ENCODE measurements at places on chromosomes 4 and X.

DNA sequence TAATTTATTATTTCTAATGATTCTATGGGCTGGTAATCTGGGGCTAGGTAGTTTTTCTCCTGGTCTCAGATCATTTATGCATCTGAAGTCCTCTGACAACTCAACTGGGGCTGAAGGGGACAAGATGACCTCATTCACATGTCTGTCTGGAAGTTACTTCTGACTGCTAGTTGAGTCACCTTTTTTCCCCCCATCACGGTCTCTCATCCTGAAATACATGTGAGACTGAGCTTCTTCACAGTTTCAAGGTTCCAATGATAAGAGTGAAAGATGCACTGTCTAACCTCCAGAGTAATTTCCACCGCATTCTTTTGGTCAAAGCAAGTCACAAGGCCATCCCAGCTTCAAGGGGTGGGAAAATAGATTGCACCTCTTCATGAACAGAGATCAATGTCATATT is 356.7 kb upstream of the RPS6KA3 start:
- no peak for DNase-seq

- no peak for DNase-seq
Measured at GRCh38 chr4:80454556-80454955, 119.0 kb downstream of the CFAP299 start.

DNA sequence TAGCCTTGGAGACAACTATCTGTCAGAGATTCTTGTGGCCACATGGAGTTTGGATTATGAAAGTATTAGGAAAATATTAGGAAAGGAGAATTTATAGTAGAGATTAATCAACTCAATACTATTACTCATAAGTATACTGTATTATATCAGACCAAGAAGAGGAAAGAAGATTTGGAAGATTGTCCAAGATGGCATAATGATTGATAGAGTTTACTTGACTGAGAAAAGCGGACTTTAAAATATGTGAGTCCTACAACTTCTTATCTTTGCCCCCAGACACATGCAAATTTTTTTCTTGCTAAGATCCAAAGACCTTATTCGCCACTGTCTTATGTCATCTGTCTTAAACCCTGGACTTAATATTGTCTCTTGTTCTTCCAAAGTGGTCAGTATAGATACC is 54.8 kb upstream of the SHISA3 start:
- DNase-seq, result no peak

GRCh38 chrX:83469551-83469950 is 38.5 kb upstream of the POU3F4 start:
- no peak for DNase-seq

DNA sequence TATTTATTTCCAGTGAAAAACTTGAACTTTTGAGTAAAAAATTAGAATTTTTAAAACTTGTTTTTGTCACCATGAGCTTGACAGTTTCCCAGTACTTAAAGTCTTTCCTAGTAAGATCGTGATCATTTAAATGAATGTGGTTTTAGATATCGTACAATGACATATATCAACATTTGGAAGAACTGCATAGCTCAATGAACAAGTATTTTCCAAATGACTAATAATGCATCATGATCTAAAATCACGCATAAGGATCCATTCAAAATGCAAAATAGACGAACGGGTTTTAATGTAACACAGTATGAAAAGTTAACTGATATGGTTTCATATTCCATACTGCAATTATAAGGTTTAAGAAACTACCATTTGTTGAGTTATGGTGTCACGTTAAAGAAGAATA is 4.1 kb upstream of the NDNF start:
- DNase-seq, result no peak

- DNase-seq, result no peak
Measured at GRCh38 chr4:101076032-101076431, 271.3 kb downstream of the PPP3CA start.

- DNase-seq, result no peak
Measured at GRCh38 chr4:77712675-77713074, 106.5 kb downstream of the CNOT6L start.

GRCh38 chr4:140720387-140721304 is 35.5 kb downstream of the TBC1D9 start:
- no peak for DNase-seq

DNA sequence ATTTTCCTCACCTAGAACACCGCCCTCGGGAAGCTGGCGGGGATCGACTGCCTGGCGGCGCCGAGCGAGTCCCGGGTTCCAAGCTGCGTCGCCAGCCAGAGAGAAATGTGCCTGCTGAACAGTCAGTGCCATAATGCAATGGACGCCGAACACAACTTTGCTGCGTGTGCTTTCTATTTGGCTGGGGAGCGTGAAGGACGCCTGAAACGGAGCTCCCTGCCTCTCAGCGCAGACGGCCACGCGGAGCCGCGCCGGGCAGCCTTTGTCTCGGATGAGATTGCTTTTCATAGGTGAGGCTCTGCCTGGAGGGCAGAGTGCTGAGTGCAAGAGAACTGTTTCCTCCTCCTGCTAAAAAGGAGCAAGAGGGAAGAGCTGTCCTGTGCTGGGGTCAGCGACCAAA is 107.7 kb upstream of the BCOR start:
- no peak for DNase-seq

DNA sequence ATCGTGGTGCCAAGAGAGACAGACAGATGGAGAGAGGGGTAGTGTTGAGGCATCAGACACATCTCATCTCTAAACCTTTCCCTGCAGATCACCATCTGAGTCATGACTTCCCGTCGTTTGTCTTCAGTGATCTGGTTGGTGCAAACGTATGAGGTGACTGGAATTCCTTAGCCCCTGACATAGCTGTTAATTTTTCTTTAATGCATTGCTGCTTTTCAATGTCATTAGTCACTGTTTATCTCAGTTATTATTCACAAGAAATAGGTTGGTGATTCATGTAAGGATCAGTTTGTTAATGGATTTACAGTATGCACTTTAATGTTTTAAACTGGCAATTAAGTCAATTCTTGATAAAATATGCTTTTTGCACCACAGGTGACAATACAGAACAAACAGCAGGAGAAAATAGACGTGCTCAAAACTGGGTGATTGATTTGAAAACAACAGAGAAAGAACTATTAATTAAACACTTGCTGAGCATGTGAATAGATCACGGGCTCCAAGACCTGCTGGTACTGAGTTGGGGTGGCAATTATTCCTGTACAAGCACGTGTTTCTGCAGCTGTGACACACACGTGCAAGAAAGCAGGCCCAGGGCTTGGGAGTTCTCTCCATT is 1.3 kb upstream of the TMEM154 start:
- DNase-seq, result no peak

DNA sequence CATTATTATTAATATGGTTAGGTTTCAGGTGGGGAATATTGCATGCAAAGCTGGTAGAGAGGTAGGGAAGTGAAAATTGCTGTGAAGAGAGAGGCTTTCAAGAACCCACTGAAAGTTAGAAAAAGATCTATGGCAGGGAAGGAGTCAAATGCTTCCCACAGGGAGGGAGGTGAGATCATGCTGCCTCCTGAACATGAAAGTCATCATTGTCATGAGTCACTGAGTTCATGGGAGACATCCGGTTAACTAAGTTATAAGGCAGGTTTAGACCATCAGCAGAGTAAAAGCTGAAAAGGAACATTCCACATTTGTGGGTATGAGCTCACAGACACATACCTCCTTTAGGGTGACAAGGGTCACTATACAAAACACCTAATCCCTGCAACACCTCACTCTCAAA is 16.2 kb downstream of the GATB start:
- no peak for DNase-seq

Measured in activated T-cell treated with anti-CD3 and anti-CD28 coated beads for 1 hour (primary cell).